CD8-positive, alpha-beta memory T cell (primary cell): ENCODE measurements at places on chromosomes 12 and 14.

GRCh38 chr14:55419663-55420062, 8.0 kb upstream of the ATG14 start:
- DNase-seq: no peak

DNA sequence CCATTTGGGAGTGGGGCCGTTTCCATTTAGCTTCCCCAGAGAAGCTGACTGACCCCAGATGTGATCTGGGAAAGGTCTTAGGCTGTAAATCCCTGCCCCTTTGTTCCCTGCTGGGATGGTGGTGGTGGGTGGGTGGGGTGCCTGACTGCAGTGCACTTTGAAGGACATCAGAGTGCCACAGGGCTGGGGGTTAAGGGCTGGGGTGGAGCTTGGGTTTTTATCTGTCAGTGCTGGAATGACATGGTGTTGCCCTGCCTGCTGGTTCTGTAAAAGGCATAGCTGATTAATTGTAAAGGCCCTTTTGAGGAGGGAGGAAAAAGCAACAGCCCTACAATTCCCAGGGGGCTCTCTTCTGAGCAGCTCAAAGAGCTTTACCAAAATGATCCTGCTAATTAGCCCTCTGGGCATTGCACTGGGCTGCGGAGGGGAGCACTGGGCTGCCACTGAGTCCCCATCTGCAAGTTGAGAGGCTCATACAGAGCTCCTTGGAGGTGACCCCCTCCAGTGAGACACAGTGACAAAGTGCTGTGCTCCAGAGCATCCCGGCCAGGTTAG, 21.1 kb downstream of the PLEKHG3 start:
- DNase-seq: no peak

GRCh38 chr14:100783630-100784370, 42.1 kb upstream of the MEG3 start:
- DNase-seq: no peak

DNA sequence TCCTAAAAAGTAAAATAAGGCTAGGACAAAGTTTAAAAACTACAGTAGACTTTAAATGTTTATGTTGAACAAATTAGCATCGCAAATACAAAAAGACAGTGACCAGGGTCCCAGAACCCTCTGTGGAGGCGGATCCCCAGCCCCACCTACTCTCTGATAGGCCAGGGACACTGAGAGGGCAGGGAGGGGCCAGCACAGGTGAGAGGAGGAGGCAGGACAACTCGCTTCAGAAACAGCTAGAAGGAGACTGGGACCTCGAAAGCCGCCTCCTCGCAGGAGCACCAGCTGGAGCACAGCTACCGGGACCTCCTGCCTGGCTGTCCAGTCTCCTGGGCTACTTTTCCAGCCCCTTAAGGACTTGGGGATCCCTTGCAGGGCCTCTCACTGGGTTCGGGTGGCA, 992 bp downstream of the DNAH10 start:
- DNase-seq: no peak

DNA sequence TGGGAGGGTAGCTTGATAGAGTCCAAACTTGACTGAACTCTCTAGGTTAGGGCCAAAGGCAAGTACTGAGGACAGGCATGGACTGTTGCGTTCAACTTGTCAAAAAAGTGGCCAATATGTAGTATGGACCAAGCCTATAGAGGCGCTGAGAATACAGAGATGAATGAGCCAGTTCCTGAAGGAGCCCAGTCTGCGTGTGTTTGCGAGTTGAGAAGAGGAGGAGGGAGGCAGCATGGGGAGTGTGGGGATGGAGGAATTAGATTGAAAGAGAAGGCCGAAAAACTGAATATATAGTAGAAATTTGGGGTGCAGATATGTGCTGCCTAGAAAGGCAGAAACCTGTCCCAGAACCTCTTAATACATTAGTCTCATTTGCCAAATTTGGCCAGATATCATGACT, 412.4 kb downstream of the PCNX1 start:
- no peak for DNase-seq

GRCh38 chr12:131147894-131148293, 194.2 kb downstream of the ADGRD1 start:
- DNase-seq: no peak

DNA sequence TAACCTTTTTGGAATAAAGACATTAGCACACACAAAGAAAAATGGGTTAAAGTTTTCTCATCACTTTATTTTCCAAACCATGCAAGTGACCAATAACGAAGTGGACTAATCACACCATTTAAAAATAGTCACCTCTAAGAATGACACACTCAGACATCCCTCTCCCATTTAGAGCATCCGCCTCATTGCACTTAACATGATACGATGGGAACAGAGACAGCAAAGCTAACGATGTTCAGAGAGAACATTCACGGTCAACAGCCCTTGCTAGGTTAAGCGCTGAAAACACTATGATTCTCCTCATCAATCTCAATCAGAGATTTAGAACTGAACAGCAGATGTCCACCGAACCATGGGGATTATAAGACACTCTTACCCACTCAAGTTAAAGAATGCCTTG, 35.8 kb downstream of the NIN start:
- DNase-seq: no peak
